ENCODE measurements at places on chromosomes 3 and 15. TPM values are rescaled to one million over a fixed set of nuclear protein-coding genes. Genes with fewer than 3 reads are reported as not detected.

- H3K4me3 ChIP-seq: peak overlapping the region; percentile 89
- H3K27ac ChIP-seq: peak overlapping the region; percentile 96
- H3K36me3 ChIP-seq: no peaks in the 10 kb centered on the region
- DNase-seq: peak; percentile 90
- H3K27me3 ChIP-seq: peaks cover 68% of the 10 kb centered on the region
- H3K4me1 ChIP-seq: peaks cover 59% of the 10 kb centered on the region
Measured at GRCh38 chr15:96345560-96346399, 15.3 kb downstream of the NR2F2 start.

The GPR160 gene
- total RNA-seq: 69.6 TPM

GRCh38 chr3:40843851-40844548 is 319.2 kb downstream of the ZNF621 start:
- no peaks in the 10 kb centered on the region for H3K27me3 ChIP-seq
- H3K27ac ChIP-seq: no peak overlapping the region
- H3K4me1 ChIP-seq: no peaks in the 10 kb centered on the region

DNA sequence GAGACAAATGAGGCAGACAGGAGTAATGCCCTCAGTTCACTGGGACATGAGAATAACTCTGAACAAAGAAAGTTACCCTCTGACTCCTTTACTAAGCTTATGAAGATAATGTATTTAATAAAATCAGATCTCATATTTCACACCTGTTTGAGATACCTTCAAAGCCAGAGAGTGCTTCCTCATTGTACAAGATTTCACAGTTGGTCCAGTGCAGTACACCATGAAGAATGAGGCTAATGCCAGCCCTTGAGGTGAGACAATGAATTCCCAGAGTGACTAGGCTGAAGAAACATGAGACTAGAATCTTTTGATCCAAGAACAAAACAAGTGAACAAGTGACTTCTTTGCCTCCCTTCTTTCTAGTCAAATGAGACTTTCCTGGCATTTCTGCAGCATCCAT is 1133.8 kb downstream of the TUSC7 start:
- no peak overlapping the region for H3K27ac ChIP-seq
- no peaks in the 10 kb centered on the region for H3K4me1 ChIP-seq
- H3K4me3 ChIP-seq: no peak overlapping the region
- no peak for DNase-seq
- no peaks in the 10 kb centered on the region for H3K36me3 ChIP-seq
- no peaks in the 10 kb centered on the region for H3K27me3 ChIP-seq

The ANKRD34C gene
- not detected for total RNA-seq

DNA sequence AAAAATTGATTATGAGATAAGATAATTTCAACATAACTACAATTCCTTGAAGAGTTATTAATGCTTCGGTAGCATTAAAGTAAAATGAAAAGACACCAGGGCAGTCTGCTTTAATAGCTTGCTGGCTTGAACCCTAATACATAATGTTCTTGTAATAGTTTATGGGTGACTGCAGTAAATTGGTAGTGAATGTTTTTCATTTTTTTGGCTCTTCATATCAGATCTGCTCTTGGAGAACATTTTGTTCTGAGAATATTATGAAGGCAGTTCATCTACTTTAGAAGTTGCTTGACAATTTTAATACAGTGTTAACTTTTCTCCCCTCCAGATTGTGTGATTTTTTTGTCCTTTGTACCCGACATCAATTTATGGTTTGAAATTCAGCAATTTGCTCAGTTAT is 128.4 kb downstream of the ZBTB20 start:
- no peaks in the 10 kb centered on the region for H3K36me3 ChIP-seq
- peaks cover 24% of the 10 kb centered on the region for H3K4me1 ChIP-seq

The LYZL4 gene
- not detected for total RNA-seq

The GOLGA6B gene
- total RNA-seq: not detected

DNA sequence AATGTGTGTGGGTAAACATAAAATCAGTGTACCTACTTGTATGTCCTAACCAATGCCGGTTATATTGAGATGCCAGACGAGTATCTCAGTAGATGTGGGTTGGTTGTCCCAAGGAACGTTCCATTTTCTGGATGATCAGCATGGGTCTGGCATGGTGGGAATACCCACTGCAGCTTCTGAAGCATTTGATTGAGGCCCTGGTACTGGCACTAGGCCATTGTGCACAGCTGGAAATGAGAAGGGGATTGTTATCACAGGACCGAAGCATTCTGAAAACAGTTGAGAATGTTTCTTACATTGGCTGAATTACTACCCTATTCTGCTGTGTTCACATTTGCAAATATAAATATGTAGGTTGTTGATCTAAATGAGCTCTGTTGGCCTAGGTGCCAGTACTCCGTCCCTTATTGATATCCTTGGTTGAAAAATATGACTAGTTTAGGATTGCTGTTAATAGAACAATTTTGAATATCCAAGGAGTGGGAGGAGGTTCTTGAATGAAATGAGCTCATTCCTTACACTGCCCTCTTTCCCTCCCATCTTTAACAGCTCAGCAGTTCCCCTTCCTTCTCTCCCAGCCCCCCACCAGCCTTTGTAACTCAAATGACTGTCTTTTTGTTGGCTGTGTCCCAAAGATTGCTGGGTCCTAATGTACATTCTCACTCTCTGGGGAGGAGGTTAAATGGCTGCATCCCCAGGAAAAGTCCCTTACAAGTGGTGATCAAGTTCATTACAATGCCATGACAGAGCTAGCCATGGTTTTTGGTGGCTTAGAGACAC is 293.3 kb upstream of the TPM1 start:
- H3K4me3 ChIP-seq: no peak overlapping the region
- DNase-seq: no peak
- no peak overlapping the region for H3K27ac ChIP-seq
- H3K36me3 ChIP-seq: peaks cover 33% of the 10 kb centered on the region
- no peaks in the 10 kb centered on the region for H3K4me1 ChIP-seq

DNA sequence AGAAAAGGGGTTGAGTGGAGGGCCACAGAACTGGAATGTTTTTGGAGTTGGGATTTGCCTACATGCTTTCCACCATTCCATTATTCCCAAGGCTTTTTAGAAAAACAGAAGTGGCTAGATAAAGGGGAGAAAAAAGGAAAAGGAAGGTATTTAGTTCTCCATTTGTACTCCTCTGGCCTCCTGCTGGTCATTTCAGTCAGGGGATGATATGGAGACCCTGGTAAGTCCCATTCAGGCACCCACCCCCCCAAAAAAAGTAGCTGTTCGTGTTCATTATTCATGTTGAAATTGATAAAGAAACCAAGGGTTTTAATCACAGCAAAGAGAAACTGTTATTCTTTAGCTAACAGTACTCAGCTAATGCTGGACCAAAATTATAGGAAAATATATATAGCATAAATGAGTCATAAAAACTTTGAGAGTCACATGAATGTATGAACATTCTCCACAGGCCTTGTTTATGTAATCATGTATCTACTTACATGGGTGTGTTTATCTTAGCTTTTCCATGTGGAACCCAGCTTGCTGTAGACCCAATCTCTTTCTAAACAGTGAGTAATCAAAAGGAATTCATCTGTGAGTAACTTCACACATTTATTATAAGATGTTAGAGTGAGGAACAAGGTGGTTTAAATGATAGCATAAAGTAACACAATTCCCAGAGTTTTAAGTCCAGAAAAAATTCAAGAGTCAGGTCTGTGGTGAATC is 167.2 kb downstream of the KCNMB2 start:
- H3K36me3 ChIP-seq: no peaks in the 10 kb centered on the region
- H3K4me1 ChIP-seq: peaks cover 5% of the 10 kb centered on the region
- peak; percentile 49 for DNase-seq
- H3K27ac ChIP-seq: no peak overlapping the region
- H3K27me3 ChIP-seq: no peaks in the 10 kb centered on the region

- H3K27me3 ChIP-seq: no peaks in the 10 kb centered on the region
- H3K27ac ChIP-seq: no peak overlapping the region
- no peaks in the 10 kb centered on the region for H3K4me1 ChIP-seq
- DNase-seq: no peak
Measured at GRCh38 chr3:112371569-112371968, 38.6 kb downstream of the CD200 start.

DNA sequence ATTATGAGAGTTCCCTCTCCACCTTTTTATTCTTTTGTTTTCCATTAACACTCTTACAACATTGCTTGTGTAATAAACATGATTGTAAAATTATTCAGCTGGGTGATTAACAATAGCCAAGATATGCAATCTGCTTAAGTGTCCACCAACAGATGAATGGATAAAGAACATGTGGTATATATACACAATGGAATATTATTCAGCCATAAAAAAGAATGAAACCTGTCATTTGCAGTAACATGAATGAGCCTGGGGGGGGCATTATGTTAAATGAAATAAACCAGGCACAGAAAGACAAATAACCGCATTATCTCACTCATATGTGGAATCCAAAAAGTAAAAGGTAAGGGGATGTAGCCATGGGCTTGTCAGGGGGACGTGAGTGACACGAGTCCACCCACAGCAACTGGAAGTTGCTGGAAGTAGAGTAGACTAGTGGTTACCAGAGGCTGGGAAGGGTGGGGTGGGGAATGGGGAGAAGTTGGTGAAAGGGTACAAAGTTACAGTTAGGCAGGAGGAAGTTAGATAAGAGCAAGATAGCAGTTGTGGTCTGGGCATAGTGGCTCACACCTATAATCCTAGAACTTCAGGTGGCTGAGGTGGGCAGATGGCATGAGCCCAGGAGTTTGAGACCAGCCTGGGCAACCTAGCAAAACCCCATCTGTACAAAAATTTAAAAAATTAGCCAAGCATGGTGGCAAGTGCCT is 28.7 kb upstream of the CD47 start:
- H3K36me3 ChIP-seq: no peaks in the 10 kb centered on the region
- H3K27me3 ChIP-seq: no peaks in the 10 kb centered on the region
- H3K27ac ChIP-seq: no peak overlapping the region
- H3K4me3 ChIP-seq: no peak overlapping the region

GRCh38 chr15:70362350-70362749 is 264.6 kb upstream of the TLE3 start:
- no peaks in the 10 kb centered on the region for H3K36me3 ChIP-seq
- no peaks in the 10 kb centered on the region for H3K27me3 ChIP-seq
- H3K4me3 ChIP-seq: no peak overlapping the region
- no peak for DNase-seq
- H3K27ac ChIP-seq: no peak overlapping the region

DNA sequence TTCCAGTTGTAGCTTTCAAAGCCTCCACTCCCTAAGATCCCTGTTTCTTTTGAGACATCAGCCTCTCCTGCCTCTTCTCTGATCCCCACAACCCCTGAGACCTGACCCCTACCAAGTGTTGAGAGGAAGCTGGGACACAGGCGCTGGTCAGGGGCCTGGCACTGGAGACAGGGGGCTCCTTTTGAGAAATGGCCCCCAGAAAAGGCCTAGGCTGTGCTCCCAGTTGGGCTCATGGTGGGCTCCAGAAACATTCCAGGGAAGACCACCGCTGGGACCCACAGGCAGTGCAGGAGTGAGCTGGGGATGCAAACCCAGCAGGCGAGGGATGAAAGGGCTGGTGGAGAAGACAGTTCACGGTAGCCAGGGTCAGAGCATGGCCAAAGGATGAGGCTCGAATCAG is 16.6 kb downstream of the SSUH2 start:
- H3K4me1 ChIP-seq: peaks cover 6% of the 10 kb centered on the region

DNA sequence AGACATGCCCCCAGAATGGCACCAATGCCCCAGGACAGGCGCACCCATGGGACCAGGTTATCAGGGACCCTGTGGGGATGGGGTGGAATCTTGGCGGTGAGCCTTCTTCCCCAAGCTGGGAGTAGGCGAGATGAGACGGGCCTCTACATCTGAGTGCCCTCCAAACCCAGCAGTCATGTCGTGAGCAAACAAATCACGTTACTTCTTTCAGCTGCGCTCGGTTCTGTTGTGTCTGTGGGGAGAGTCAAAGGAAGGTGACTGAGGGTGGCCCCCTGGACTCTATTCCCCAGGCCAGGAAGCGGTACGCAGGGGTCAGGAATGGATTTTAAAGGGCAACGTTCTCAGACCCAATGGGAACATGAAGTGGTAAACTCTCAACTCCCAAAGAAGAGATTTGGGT is 2.8 kb downstream of the GOLGA6L2 start:
- no peak overlapping the region for H3K4me3 ChIP-seq
- no peaks in the 10 kb centered on the region for H3K4me1 ChIP-seq
- DNase-seq: no peak
- H3K27ac ChIP-seq: no peak overlapping the region

DNA sequence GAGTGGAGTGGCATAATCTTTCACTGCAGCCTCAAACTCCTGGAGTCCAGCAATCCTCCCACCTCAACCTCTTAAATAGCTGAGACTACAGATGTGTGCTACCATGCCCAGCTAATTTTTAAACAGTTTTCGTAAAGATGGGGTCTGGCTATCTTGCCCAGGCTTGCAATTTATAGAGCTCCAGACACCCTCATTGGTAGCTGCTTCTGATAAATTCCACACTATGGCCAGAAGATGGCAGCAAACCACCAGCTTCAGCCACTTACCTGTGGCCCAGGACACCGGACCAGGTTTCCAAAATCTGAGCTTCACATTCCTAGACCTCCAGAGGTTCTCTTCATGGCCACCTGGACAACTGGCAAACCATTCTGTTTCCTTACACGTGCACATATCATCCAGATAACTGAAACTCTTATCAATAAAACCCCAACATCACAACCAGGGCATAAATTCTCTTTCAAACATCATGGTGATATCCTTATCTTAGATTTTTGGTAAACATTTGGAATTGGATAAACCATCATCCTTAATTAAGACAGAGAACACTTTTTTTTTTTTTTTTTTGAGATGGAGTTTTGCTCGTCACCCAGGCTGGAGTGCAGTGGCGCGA is 28.9 kb downstream of the FBXW12 start:
- H3K4me3 ChIP-seq: no peak overlapping the region
- no peaks in the 10 kb centered on the region for H3K4me1 ChIP-seq
- H3K27ac ChIP-seq: peak overlapping the region; percentile 78
- peaks cover 4% of the 10 kb centered on the region for H3K27me3 ChIP-seq
- H3K36me3 ChIP-seq: peaks cover 25% of the 10 kb centered on the region

DNA sequence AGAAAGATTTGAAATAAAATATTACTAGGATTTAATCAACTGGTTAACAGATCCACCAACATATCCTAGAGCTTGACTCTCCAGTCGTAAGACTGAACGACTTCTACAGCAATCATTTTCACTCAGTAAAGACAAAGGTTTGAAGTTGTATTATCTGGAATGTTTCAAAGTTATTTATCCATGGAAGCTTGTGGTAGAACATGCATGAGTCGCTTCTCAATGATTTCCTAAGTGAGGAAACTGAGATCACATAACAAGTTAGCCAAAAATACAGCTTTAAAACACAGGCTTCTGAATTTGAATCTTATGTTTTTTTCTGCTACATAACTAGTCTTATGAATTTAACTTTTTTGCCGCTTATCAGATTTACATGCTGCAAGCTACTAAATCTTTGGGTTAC is 241.8 kb downstream of the FOXP1 start:
- no peak for DNase-seq
- no peaks in the 10 kb centered on the region for H3K4me1 ChIP-seq
- no peak overlapping the region for H3K27ac ChIP-seq

The CKMT1A gene
- 8.8 TPM for total RNA-seq

GRCh38 chr3:23928524-23928923 is 11.6 kb downstream of the RPL15 start:
- no peak for DNase-seq
- H3K4me1 ChIP-seq: no peaks in the 10 kb centered on the region
- no peaks in the 10 kb centered on the region for H3K36me3 ChIP-seq
- no peak overlapping the region for H3K4me3 ChIP-seq
- no peaks in the 10 kb centered on the region for H3K27me3 ChIP-seq

- no peak for DNase-seq
- no peaks in the 10 kb centered on the region for H3K36me3 ChIP-seq
- no peak overlapping the region for H3K4me3 ChIP-seq
- H3K4me1 ChIP-seq: no peaks in the 10 kb centered on the region
- no peak overlapping the region for H3K27ac ChIP-seq
- H3K27me3 ChIP-seq: no peaks in the 10 kb centered on the region
Measured at GRCh38 chr3:64792445-64792844, 104.6 kb upstream of the ADAMTS9 start.

The GABRB3 gene
- not detected for total RNA-seq

The ASB14 gene
- not detected for total RNA-seq

The SH2D7 gene
- 0.45 TPM for total RNA-seq
